ENCODE measurements at places on chromosomes 13 and 19.

DNA sequence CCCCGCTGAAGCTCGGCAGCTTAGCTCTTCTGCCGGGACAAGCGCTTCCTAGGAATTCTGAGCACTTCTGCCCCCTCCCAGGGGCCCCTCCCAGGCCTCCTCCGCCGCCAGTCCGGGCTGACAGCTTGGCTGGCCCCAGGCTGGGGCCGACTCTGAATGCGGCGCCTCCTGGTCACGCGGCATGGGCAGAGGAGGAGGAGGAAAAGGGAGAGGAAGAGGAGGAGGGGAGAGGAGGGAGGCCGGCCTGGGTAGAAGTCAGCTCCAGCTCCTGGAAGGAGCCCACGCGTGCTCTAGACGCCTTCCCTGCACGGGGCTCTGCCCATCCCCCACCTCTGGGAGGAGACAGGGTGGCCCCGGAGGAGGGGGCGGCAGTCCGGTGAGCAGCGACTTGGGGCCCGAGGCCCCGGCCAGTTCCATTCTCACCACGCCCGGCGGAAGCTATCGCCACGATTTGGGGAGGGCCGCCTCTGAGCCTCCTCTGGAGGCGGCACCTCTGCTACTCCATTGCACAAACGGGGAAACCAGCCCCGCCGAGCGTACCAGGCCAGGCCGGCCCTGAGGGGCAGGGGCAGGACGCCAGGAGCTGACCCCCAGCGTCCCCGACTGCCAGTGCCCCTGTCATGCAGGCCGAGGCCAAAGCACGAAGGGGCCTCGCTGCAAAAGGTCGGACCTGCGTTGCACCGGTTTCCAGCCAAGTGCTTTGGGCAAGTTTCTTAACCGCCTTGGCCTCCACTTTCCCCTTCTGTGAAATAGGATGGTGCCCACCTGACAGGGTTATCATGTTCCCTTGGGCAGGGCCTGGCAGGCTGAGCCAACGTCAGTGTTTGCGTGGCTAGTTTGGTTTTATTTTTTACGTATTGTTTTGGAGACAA, 31.6 kb downstream of the CCNE1 start:
- DNase-seq, result peak; percentile 28

DNA sequence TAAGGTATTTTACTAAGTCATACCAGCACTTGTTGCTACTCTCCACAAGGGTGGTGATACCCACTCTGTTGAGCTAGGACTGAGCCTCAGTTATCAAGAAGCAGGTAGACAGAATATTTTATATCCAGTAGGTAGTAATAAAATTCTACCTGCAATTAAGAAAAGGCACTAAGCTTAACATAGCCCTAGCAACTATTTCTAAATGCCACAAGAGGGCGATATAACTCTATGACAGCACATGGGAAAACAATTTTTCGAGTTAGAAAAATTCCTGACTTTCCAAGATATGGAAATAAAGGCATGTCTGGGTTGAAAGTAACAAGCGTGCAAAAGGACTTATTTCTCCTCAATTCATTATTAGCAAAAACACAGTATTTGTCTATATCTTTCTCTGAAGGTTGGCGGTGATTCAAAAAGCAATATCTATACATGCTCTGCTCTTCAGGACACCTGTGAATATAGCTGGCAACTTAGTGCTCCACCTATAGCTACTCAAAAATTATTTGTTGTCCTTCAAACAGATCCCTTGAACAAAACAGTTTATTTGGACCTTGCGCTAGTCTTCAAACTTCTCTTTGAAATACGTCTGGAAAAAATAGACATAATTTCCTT, 14.7 kb downstream of the CCDC169 start:
- DNase-seq, result peak; percentile 48

- DNase-seq, result peak; percentile 90
Measured at GRCh38 chr19:2186071-2186846, 22.5 kb downstream of the DOT1L start.

- DNase-seq, result no peak
Measured at GRCh38 chr13:113979791-113980471, 6.1 kb upstream of the C13orf46 start.

DNA sequence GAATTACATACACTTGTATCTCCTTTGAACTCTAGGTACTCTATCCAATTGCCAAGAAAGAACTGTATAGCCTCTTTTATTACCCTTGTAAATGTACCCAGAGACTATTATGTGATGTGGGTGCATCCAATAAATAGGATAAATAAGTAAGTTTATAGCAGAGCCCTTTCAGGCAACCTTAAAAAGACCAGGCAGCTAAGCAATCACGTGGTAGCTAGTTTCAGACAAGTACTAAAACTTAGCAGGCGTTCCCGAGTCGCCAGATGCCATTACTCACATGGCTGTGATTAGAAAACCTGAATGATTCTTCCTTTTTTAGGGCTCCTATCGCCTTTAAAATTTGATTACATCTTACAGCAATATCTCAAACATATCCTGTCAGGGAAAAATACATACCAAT, 1303.0 kb downstream of the EFNB2 start:
- no peak for DNase-seq

DNA sequence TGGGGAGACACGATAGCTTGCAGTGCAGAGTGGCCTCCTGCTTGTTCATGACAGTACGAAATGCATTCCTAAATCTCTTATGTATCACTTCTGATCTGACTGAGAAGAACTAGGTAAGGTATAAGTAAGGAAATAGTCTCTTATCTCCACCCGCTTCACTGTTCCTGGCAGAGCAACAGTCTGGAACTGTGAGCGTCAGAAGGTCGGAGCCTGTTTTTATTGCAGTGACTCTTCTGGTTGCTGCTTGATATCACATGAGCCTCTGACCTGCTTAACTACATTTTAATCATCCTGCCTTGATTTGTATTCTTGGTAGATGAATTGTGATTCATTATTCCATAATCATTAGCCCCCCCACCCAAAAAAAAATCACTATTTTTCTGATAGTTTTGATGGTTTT, 69.0 kb downstream of the COL4A2 start:
- DNase-seq, result peak; percentile 80

DNA sequence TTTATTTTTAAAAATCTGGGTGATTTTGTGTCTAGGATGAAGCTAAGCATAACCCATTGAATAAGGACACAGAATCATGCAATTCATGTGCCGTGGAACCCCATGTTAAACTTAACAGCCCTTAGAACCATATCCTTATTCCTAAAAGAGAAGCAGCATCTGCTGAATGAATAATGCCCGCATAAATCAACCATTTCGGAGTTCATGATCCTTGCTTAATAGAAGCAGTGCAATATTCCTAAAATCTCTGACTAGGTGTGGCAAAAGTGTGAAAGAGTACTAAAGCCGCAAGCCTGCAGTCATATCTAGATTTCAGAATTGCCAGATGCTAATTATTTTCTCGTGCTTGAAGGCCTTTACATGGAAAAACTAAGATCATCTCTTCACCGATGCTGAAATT, 33.6 kb upstream of the ARGLU1 start:
- no peak for DNase-seq

GRCh38 chr13:51252954-51253532, 30.8 kb downstream of the FAM124A start:
- no peak for DNase-seq

DNA sequence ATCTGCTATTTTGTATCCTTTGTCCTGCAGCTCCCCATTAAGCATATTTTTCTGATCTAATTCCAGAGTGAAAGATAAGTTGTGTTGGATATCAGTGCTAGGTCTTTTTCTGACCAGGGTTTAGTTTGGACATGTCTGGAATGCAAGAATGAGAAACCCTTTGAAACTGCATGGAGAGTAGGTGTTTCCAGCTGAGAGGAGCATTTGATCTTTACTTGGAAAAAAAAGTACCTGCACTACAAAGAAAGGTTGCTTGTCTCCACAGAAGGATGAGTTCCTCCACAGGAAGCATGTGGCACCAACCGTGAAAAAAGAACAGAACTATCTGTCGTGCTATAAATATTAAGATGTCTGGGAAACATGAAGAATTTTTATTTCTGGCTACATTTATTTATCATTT, 36.6 kb upstream of the MED4 start:
- DNase-seq, result no peak
